Islet precursor cell (in vitro differentiated cells): ENCODE measurements at places on chromosomes 3 and 15.
A peak's percentile ranks its signal among the peaks of the same experiment; 100 is the strongest.

DNA sequence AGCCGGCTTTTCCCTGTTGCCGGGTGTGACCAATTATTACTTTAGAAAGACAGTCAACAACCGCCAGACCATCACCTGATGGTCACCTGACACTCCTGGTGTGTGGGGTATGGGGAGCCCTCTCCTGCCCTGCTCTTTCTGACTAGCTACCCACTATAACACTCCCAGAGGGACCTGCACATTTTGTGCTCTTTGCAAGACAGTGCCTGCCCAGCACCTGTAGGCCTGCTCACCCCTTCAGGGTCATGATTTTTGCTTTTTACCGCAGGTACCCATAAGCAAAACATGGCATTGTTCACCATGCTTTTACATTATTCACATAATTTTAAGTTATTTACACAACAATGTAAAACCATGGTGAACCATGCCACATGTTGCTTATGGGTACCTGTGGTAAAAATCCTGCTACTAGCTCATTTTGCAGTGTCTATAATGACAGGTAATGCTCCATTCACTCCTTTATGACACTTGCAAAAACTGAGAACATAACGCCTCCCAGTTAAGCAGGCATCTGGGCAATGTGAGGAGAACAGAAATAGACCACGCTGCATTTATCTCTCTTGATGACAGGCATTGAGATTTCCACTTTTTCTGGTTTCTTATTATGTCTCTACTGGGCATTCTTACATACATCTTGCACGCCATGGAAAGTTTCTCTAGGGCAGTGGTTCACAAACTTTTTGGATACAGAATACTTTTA, 9.9 kb downstream of the CCRL2 start:
- peak; percentile 32 for DNase-seq

DNA sequence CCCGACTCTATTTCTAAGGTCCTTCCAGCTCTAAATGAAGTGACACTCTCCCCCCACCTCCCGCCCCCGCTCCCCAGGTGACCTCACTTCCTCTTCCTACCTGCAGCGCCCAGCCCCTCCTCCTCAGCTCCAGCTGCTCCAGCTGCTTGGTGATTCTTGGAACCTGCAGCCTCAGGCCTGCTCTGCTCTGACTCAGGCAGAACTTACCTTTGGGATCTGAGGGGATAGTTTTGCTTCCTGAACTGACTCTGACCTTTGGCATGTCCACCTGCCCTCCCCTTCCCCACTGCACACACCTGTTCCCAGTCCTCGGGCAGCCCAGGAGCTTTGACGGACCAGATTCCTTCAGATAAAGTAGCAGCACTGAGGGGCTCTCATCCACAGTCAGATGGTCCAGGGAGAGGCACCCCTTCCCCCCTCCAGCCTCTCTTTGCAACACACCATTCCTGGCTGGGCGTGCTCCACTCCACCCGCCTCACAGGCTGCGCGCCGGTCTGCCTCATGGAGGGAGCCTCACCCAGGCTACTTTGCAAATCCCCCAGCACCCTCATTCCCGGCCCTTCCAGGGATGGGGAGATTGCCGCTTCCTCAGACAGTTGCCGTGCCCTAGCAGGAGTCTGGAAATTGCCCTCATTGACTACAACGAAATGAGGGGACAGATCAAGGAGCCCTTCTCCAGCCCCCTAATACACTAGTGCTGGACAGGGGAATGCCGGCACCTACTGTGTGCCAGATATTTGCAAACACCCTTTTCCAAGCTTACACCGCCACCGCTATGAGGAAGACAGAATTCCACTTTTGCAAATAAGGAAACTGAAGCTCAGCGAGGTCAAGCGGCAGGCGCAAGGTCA, 692 bp upstream of the C15orf39 start:
- DNase-seq: peak; percentile 92

DNA sequence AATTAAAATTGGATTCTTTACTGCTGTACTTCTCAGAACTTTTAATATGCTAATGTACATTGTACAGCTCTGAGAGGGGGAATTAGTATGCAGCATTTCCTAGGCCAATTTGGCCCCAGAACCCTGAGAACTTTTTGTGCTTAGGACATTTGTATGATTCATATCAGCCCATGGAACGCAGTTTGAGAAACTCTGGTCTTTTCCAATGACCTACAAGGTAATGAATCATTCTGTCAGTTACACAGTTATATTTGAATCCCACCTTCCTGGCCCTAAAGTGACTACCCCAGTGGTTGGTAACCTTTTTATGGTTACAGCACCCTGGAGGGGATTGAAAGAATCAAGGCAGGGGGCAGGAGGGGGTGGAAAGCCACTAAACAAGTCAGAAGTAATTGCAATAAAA, 25.6 kb upstream of the KBTBD12 start:
- DNase-seq: no peak

DNA sequence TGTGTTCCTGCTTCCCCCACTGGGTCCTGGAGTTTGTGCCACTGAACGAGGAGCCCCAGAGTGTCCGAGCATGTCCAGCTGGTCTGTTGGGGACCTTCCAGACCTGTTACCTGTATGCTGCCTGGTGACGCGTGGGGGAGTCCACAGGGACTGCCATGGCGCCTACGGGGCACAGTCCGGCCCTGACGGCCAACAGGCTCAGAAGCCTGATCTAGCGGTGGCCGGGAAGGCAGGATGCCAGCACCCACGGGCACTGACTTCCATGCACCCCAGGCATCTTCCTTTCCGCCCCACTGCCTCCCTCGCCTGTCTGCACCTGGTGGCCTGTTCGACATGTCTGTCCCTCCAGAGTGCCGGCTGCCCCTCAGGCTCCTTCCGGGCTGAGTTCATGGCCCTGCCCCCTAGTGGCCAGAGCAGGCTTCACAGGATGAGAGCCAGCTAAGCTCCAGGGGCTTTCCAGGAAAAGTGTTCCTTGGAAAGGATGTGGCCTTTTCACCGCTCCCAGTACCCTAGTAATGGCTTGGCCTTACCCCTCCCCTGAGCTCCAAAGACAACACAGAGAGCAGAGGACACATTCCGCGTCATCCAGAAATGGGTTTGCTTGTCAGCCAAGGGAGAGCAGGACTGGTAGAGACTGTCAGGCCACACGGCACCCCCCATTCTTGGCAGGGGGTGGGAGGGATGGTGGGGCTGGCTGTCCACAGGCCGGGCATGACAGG, 35.7 kb downstream of the NGRN start:
- DNase-seq: peak; percentile 91

DNA sequence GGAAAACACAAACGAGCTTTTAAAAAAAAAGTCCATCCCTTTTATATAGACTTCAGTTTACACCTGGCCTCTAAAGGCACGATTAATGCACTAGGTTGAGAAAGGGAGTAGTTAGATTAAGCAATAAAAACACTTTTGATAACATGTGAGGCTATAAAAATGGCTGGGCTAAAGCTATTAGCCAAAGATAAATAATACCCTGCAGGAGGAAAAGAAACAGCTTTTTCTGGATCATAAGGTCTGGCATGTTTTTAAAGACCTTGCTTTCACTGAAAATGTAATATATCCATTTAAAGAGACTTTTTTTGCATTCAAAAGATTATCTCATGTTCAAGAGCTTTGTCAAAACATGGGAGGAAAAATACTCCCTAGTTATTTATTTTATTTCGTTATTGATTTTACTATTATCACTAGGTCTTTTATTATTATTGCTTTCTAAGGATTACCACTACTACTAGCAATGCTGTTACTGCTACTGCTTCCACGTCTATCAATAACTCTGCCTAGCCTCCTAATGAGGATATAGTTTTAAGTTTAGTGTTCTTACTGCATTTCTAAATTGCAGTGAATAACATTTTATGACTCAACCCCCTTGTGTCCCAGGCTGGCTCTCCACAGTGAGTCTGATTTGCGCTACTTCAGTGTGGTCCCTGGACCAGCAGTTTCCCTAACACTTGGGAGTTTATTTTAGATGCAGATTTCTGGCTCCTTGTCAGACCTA, 93.4 kb downstream of the THRB start:
- DNase-seq: no peak

- DNase-seq: no peak
These were observed 3.2 kb downstream of the SSR3 start for GRCh38 chr3:156551746-156552145.

DNA sequence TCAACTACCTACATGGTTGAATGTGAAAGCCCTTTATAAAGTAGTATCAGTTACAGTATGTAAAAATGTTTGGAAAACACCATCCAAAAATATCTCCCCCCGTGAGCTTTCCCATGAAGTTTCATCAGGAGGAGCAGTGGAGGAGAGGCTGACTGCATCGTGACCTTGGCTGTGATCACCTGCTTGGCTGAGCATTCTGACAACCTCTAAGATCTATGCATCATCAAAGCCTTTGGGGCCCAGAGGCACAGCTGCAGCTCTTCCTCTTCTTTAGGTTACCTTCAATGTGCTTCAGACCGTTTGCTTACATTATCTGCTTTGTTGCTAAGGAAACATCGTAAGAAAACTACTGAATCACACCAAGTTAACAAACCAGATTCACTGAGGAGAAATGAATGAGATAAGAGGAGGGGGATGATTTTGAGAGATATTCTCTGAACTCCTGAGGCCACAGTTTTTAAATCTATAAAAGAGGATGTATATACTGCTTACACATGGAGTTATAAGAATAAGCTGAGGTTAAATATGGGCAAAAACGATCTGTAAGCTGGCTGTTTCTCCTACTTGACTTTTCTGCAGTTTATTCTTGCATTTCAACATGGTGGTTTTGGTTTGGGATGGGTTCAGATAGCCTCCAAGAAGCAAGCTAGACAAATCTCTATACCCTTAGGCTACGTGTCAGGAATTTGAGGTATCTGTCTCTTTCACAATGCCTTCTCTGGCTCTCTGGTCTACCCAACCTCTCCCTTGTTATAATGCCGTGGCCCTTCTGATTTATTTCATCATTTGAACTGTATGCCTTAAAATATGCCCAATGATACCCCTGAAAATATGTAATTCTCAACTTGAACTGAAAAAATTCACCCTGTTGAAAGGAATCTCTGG, 4.0 kb downstream of the GCSAM start:
- DNase-seq: peak; percentile 61

DNA sequence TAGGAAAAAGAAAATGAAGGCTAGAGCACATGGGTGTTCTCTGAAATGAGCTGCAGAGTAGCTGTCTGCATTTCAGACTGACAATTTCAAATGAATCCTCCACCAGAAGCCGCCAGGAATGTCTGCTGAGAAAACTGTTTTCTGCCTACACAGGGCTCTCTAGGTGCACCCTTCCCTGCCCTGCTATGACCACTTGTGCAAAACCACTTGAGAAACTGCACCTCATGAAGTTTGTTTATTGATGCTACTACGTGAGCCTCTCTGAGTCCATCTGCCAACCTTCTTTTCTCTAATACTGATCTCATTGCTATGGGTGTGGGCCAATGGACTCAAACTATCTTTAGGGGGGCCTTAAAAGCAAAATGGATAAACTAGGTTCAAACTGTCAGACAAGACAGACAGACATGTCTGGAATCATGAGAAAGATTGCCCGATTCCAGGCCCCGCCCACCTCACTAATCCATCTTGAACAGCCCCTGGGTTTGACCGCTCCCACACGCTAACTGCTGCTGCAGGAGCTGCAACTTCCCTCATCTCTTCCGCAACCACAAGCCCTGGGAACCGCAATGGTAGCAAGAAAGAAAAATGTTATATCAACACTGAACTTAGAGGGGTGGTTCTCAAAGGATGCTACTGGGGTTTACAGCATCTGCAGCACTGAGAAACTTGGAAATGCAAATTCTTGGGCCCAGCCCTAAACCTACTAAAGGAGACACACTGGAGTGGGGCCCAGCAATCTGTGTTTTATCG, 9.0 kb upstream of the CD47 start:
- DNase-seq: no peak

- DNase-seq: no peak
These were observed 915 bp downstream of the BCL2L10 start for GRCh38 chr15:52111517-52112202.

DNA sequence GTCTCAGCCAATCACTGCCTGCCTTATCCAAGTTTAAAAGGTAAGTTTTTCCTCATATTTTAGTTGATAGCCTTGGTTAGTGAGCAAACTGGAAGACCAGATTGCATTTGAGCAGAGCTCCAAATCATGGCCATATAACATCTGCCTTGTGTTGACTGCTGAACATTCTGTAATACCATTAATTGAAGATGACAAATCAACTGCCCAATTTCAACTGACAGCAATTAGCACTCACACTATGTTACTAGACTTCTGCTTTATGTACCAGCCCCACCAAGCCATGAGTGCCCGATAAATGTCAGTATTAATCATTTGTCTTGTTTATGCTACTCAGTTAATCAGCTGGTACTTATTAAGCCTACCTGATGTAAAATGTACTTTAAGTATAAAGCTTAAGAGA, 83.1 kb downstream of the CGGBP1 start:
- DNase-seq: no peak

- peak; percentile 40 for DNase-seq
These were observed 89.5 kb downstream of the CPN2 start for GRCh38 chr3:194261581-194262063.

GRCh38 chr15:56356616-56357015, 8.6 kb upstream of the TEX9 start:
- DNase-seq: no peak
